Fibroblast of gingiva (primary cell): ENCODE measurements at places on chromosomes 5 and 9.
A peak's percentile ranks its signal among the peaks of the same experiment; 100 is the strongest.

GRCh38 chr5:147985608-147986007 lies 78.2 kb upstream of the SPINK5 start:
- DNase-seq = no peak

- DNase-seq = peak; percentile 91
These were observed 102.7 kb downstream of the ADAMTS12 start for GRCh38 chr5:33788922-33789566.

GRCh38 chr9:86795823-86796553 lies 151.3 kb downstream of the GAS1 start:
- peak; percentile 99 for DNase-seq

GRCh38 chr5:120101771-120102170 lies 362.3 kb upstream of the PRR16 start:
- DNase-seq = no peak

- peak; percentile 18 for DNase-seq
These were observed 256.0 kb downstream of the DOCK8 start for GRCh38 chr9:470552-471194.

DNA sequence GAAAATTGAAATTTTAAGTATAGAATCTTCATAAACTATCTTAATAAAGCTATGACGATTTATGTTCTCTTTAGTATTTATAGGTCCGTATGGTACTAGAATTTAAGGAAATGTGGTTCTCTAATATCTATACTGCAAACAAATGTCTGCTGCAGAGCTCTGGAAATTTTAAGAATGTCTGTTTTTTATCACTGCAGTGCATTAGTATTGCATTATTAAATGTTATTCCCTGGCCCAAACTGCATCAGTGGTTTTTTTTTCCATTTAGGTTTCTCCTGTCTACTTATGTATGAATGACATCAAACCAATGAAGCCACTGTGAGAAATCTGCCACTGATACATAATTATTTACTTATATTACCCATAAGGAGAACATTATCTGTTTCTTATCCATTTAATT lies 211.4 kb upstream of the CD180 start:
- DNase-seq = no peak

GRCh38 chr5:67173959-67174358 lies 22.6 kb downstream of the CD180 start:
- DNase-seq = no peak
